ENCODE measurements at places on chromosomes 1 and 21. TPM values are rescaled to one million over a fixed set of nuclear protein-coding genes. Genes with fewer than 3 reads are reported as not detected.

DNA sequence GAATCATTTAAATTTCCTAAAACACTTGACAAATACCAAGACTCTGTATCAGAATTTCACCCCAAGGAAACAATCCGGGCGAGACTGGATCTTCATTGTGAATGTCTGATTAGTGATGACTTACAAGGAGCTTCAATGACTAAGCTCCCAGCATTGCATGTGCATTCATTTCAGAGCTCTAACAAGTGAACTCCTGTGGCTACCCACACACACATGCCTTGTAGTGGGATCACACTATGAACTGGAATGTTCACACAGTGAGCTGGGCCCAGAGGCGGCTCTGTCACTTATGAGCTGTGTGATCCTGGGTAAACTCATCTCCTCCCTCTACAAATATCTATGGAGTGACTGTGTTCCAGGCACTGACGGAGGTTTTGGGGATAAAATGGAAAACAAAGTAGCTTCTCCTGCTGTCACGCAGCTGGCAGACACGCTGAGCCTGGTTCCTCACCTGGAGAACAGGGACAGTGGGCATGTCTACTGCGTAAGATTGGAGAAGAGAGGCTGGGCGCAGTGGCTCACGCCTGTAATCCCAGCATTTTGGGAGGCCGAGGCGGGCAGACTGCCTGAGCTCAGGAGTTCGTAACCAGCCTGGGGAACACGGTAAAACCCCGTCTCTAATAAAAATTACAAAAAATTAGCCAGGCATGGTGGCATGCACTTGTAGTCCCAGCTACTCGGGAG lies 56.9 kb downstream of the CLSTN1 start:
- DNase-seq: no peak

Gene LORICRIN
- total RNA-seq: 0.19 TPM

- DNase-seq: no peak
Observed at GRCh38 chr1:107009281-107009680, 47.2 kb upstream of the PRMT6 start.

DNA sequence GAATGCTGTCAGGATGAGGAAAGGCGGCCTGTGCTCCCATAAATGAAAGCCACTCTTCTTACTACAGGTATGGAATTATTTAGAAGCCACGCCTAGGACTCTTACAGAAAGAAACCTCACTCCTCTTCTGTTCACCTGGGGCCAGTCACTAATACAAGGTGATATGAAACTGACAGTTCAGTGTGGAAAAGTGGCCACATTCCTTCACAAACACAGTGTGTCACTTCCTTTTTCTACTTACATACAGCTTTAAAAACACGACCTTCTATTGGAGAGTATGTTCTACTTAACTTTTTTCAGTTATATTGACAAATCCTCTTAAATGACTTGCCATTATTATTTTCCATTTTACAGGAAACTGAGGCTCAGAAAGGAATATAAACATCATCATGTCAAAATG lies 163.1 kb downstream of the PCNX2 start:
- no peak for DNase-seq

Gene NEGR1
- not detected for total RNA-seq

DNA sequence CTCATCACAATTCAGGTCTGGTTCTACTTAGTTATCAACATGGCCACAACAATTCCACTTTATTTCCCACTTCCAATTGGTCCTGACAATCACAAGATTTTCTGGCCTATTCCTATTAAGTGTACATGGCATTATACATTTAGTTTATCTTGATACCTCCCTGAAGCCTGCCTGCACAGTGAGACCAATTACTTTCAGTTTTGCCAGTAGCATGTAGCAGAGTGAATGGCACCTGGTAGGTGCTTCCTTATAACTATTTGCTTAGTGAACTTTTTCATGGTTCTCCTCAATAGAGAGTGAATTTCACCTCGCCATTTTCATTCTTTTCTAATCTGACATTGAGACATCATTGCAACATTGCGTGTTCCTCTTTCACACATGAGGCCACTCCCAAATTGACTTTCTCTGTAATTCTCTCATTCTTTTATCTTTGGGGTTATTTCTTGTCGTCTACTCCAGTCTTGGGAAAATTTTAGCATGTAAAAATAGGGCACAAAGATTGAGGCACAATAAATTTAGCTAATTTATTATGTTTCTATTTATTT lies 124.3 kb downstream of the DISC1 start:
- DNase-seq: no peak

GRCh38 chr1:9833632-9834031 lies 9.9 kb upstream of the CLSTN1 start:
- no peak for DNase-seq

GRCh38 chr1:216807696-216808095 lies 84.5 kb upstream of the ESRRG start:
- no peak for DNase-seq

Gene OR2AK2
- total RNA-seq: not detected

Gene S100A3
- not detected for total RNA-seq

Gene FASLG
- total RNA-seq: 8.2 TPM

- peak; percentile 51 for DNase-seq
Observed at GRCh38 chr21:42404539-42404938, 837 bp downstream of the UBASH3A start.

- no peak for DNase-seq
Observed at GRCh38 chr1:65704318-65704717, 88.4 kb upstream of the PDE4B start.

DNA sequence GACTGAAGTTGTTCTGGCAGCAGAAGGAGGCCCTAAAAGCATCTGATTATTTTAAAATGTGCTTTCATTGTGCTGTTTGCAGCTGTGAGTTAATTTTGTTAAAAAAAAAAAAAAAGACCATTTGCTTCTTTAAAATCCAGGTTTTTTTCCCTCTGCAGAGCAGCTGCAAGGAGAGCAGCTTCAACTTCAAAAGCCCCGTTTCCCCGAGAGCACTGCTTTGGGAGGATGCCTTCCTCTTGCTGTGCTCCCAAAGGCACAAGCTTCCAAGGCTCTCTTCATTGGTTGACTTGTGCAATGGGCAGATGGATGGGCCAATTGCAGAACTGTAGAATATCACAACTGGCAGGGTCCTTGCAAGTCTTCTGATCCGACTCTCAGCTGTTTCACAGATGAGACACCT lies 459.2 kb upstream of the PKN2 start:
- DNase-seq: no peak

Gene KANK4
- total RNA-seq: not detected

Gene SPATA6
- 1.9 TPM for total RNA-seq

DNA sequence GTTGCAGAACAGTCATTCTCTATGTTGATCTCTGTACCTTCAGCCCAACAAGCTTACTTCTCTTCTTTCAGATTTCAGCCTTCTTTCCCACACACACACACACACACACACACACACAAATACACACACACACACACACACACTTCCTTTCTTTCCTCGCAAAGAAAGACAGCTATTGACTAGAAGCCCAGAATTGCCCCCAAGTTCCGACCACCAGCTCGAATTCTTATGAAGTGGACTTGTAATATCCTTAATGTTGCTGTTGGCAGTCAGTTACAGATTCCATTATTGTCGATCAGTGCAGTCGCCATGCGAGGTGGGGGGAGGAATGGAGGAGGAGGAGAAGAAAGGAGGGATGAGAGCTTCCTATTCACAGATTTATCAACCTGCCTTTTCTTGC lies 125.5 kb downstream of the CLEC20A start:
- DNase-seq: no peak

DNA sequence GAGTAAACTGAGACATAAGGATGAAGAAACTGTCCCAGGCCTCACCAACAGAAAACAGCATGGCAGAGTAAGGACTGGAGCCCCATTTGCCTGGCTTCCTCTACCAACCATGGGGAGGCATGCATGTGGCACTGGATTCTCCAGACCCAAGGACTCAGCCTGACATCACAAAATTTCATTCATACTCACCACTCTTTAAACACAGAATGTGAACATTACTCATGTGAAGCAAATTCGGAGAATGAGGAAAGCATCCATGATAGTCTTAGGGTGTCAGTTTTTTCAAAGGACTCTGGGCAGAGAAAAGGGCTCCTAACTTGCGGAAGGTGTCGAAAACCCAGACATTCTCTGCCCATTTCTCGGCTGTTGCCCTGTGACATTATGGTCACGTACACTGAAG lies 83.9 kb downstream of the PCNX2 start:
- no peak for DNase-seq

DNA sequence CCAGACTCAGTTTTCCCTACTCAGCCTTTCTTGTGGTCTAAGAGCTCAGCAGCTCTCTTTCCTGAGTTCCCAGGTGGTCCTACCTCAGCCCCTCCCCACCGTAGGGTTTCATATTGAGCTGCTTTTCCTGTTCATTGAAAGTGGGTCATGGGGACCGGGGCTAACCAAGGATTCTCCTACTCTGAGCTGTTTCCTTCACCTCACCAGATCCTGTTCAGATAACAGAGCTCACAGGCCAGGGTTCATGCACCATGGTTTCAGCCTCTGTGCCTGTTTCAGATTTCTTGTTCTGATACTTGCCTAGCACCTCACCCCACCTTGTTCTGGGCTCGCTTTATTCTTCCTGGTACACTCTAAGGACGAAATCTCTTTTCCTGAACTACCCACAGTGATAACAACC lies 8.5 kb downstream of the UBQLN4 start:
- DNase-seq: no peak

DNA sequence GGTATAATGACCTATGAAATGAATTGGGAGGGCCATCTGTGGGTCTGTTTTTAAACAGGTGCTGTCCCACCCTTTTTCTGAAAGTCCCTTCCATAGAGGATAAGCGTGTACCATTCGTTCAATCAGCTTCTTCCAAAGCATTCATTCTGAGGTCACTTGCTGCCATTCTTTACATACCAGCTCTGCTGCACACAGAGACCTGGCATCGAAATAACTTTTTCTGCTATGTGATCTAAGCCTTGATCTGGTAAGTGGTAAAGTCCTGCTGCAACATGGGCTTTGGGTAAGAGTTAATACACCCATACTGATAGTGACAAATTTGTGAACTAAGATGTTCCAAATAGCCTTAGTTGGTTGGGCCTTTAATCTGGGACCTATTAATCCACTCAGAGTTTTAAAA lies 38.9 kb downstream of the DR1 start:
- DNase-seq: no peak

Gene CD101
- 0.19 TPM for total RNA-seq

Gene SYT6
- not detected for total RNA-seq

- no peak for DNase-seq
Observed at GRCh38 chr1:233138788-233139585, 156.5 kb downstream of the PCNX2 start.
